Right renal cortex interstitium (tissue), 3 donors: ENCODE measurements at places on chromosomes 2 and 18.

- no peak for DNase-seq
Observed at GRCh38 chr18:69736730-69737129, 210.9 kb downstream of the CD226 start.

GRCh38 chr2:219220652-219221402 lies 2.1 kb upstream of the ABCB6 start:
- no peak for DNase-seq

DNA sequence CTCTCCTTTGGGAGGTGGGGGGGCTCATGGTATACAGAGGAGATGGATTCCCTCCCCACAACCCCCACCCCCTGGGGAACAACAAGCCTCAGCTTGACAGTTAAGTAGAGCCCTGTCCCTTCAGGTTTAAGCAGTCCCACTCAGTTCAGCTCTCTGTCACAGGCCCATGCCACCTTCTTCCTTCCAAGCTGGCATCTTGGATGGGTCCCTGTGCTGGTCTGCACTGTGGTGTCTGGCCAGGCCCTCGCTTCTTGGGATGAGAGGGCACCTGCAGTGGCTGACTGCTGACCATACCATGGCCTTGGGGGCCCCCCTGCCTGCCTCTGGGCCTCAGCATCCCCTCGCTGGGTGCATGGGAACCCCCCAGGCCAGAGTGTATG lies 20.4 kb upstream of the GPR17 start:
- DNase-seq = no peak

GRCh38 chr2:140440815-140441214 lies 1660.6 kb upstream of the NXPH2 start:
- no peak for DNase-seq

DNA sequence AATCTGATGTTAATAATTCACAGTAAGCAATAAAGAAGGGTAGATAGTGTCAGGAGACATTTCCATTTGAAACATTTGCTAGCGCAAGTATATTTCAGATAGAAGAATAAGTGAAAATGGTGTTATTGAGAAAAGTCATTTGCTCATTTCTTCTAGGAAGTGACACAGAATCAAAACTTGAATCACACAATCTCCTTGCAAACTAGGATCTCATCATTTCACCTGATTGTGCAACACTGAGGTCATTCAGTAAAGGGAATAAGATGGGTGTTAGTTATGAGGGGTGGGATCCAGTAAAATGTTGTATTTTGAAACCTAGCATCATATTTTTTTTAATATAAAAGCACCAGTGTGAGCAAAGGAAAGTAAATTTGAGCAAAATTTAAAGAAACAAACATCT lies 208.0 kb upstream of the KCNJ3 start:
- no peak for DNase-seq

DNA sequence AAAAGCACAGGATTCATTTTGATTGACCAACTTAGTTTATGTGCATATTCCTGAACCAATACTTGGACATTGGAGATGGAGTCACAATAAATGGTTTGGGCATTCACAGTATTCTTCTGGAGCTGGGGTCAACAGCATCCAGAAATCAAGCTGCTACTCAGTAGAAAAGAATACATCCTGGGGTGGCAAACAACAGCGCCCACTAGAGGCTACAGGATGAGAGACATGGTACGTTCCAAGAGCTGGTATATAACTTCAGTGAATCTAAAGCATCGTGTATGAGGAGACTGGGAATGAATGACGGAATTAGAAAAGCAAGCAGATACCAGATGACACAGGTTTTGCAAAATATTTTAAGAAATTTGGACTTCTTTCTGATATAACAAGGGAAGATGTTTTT lies 142.9 kb upstream of the FIGN start:
- DNase-seq = no peak

DNA sequence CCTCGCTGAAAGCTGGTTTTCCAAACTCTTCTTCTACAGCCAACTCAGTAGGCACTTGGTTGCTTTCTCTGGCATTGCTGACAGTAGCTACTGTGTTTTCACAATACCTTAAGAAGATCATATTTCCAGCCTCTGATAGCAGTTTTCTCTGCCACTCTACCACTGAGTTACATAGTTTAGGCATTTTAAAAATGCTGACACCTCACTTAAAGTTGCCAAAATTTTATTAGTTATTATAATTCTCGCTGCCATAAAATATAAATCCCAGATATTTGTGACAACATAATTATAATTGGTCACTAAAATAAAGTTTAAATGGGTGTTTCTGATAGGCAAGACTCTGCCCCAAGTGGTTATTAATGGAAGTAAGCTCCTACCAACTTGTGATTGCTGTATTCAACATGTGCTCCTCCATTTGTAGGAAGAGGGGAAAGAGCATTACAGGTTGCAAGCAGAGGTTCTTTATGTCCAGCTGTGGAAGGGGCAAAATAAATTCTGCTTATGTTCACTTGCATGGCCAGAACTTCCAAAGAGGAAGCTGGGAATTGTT lies 1202.8 kb downstream of the CNTNAP5 start:
- DNase-seq = no peak

- DNase-seq = no peak
Observed at GRCh38 chr2:224110811-224111210, 71.7 kb upstream of the SERPINE2 start.

DNA sequence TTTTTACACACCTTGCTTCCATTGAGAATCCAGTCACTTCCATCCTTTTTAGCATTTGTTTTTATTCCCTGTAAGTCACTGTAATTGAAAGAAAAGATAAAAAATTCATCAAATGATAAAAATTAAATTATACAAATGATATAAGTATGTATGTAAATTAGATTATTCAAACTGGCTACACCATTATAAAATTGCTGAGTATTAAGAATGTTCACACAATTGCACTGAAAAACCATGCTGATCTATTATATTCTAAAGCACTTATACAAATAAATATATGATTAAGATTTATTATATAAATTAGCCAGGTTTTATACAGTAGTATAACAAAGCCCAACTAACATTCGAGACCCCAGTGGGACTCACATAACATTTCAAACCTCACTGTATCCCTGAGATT lies 15.1 kb downstream of the ACADL start:
- DNase-seq = no peak

GRCh38 chr2:240921311-240921994 lies 15.3 kb downstream of the CROCC2 start:
- no peak for DNase-seq

DNA sequence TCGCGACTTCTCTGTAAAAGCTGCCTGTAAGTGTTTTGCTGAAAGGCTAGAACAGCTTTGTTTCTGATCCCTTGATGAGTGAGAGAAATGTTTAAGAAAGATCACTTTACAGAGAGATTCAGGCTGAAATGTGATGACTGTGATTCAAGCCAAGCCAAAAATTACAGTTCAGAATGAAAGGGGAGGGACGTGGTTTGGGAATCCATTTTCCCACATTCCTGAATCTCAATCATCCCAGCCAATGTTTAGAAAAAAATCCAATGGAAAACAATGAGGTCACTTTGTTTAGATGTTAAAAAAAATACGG lies 416.7 kb downstream of the ARHGAP15 start:
- DNase-seq = no peak

DNA sequence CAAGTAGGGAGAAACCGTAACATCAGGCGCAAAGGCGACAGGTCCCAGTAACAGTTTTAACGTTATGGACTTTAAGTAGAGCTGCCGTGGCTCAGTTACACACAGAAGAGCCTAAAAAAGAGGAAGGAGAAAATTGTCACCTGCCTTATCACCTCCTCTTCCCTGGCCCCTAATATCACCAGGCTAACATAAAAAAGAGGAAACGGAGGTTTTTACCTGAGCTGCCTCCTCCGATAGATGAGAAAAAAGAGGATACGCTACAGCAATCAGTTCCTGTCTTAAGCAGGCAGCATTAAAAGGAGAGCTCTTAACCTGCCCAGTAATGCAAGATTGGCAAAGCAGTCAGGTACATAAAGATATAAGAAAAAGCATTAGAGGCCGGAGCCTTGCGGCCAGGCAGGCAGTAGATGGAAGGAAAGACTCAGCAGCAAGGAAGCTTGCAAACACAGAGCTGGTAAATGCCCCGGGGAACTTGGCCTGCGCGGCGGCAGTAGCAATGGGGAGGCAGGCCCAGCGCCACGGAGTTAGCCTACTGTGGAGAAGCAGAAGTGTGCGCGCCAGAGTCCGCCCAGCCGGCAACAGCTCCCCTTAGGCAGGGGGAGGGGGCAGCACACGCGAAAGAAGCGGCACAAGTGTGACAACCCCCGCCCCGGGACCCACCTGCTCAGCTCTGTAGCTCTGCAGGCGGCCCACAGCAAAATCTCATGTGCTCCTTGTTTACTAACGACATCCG lies 116.3 kb upstream of the SCN7A start:
- no peak for DNase-seq

DNA sequence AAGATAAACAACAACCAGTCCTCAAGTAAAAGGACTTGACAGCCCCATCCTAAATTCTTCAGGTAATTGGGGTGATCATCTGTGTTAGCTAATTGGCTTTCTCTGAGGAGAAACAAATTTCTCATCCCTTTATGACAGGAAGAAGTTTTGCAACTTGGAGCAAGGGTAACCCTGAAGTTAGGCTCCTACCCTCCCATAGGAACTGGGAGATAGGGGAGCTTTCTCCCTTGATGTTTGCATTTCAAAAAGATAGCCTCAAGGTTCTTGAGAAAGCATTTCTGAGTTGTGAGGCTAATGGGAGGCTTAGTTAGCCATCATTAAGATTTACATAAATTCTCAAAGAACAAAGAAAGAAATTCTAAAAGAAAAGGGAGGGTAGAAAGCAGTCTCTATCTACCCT lies 95.4 kb downstream of the MAP2 start:
- DNase-seq = no peak

DNA sequence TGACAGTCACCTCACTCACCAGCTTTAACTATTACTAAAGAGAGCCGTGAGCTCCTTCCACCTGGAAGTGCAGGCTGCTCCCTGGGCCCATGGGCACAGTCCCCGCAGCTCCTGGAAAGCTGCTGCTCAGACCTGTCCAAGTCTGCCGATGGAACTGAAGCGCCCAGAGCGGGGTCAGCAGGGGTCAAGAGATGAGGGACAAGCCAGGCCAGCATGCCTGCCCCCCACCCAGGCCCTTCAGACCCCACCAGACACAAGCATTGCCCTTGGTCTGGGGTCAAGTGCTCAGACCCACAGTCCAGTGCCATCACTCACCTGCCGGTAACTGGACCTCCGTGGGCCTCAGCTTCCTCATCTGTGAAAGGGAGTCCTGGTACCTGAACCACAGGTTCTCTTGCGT lies 59.9 kb downstream of the BIN1 start:
- no peak for DNase-seq

DNA sequence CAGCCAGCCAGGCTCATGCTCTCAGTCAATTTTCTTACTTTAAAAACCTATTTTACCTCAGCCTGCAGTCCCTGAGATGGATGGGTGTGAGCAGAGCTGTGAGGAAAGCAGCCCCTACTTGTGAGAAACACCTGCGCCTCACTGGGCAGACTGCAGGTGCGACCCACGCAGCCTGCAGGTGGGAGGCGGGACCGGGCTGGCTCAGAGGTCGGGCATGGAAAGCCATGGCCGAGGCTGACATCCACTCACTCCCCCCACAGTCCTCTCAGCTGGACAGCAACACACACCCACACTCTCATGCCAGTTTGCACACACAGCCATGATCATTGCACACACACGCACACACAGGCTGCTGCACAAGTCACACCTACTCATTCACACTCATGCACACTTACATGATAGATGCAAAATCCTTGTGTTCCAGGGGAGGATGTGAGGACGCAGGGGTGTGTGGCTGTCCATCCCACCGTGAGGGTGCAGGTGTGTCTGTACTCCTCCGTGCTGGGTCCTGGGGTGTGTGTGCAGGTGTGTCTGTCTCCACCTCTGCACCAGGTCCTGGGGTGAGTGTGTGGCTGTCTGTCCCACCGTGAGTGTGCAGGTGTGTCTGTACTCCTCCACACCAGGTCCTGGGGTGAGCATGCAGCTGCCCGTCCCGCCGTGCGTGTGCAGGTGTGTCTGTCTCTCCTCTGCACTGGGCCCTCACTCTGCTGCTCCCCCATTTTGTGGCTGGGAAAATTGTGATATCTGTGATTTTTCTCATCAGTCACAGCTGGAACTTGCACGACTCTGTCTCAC lies 166.5 kb downstream of the RTP5 start:
- no peak for DNase-seq
